ENCODE measurements at places on chromosomes 16 and 17.

DNA sequence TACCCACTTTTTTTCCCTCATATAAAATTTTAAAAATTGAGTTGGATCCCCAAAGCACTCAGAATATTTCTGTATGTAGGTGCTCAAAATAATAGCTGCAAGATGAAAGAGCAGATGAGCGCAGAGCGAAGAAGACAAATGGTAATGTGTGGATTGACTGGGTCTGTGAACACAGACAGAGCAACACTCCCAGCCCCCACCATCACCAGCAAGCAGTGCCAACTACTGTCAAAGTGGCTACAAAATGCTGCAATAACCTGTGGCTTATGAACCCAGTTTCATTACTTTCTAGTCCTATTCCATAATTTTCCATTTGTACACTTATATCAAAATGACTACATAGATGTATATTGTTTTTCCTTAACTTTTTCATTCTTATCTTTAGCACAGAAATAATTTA lies 137.2 kb downstream of the MYO1D start:
- DNase-seq = no peak

DNA sequence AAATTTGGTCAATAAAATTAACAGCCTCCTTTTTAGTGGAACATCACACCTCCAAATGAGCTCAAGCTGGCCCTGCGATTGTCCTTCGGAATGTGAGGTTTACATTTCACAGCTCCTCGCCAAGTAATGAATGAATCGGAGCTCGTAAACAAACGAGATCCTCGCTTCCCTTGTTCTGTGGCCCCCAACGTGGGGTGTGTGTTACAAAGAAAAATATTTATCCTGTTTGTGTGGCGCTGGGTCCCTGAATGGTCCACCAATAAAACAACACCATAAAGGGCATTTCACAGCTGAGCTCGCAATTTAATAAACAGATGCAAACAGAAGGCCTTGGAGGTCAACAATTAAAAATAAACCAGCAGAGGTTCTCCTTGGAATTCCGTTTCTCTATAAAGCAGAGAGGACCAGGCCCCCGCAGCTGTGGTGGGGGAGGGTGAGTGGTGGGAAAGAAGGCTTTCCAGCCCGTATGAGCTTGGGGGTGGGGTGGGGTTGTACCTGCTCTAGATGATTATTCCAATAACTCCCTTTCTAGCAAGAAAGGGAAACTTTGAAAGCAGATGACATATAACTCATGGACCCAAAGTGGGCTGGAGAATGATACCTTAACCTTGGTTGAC lies 393.9 kb upstream of the SALL1 start:
- no peak for DNase-seq

DNA sequence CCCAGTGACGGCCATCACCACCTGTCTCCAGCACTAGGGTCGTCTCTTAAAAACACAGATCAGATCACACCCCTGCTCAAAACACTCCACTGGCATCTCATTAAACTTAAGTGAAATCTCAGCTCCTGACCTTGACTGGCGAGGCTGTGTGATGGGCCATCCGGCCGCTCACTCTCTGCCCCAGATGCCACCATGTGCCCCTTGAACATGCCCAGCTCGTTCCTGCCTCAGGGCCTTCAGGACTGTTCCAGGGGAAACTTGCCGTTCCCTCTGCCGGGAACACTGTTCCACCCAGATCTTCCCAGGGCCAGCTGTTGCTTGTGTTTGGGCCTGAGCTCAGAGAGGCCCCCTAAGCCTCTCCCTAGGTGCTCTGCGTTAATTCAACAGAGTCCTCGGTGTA lies 39.4 kb downstream of the RPH3AL start:
- no peak for DNase-seq

- no peak for DNase-seq
Observed at GRCh38 chr17:60277258-60277657, 114.7 kb downstream of the USP32 start.

DNA sequence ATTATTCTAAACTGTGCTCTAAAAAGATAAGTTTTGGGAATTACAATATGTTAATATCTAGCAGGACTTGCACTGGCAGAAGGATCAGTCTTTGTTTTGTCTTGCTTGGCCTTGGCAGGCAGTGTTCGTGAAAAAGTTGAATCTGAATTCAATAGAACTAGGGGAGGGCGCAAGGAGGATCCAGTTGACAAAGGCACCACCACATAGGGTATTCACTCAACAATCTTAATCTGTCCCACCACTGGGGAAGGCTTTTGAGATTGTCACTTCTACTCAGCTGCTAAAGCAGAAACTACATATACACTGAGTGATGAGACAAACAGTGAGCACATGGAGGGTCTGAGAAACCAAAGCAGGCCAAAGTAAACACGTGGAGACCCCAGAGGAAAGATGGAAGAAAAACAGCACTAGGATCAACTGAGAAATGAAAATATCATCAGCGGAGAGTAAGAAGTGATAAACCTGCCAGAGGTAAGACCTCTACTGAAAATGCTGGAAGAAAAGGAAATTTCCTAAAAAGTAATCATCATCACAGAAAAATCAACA lies 2.4 kb downstream of the AMFR start:
- DNase-seq = no peak
